ENCODE measurements at places on chromosomes 2 and 18.

GRCh38 chr2:54545702-54546450, 89.7 kb downstream of the SPTBN1 start:
- DNase-seq = no peak

GRCh38 chr18:55018602-55019001, 59.3 kb upstream of the CCDC68 start:
- DNase-seq = no peak

- no peak for DNase-seq
Observed at GRCh38 chr2:172613615-172614231, 57.8 kb downstream of the PDK1 start.

- no peak for DNase-seq
Observed at GRCh38 chr18:4146797-4147196, 308.3 kb downstream of the DLGAP1 start.

DNA sequence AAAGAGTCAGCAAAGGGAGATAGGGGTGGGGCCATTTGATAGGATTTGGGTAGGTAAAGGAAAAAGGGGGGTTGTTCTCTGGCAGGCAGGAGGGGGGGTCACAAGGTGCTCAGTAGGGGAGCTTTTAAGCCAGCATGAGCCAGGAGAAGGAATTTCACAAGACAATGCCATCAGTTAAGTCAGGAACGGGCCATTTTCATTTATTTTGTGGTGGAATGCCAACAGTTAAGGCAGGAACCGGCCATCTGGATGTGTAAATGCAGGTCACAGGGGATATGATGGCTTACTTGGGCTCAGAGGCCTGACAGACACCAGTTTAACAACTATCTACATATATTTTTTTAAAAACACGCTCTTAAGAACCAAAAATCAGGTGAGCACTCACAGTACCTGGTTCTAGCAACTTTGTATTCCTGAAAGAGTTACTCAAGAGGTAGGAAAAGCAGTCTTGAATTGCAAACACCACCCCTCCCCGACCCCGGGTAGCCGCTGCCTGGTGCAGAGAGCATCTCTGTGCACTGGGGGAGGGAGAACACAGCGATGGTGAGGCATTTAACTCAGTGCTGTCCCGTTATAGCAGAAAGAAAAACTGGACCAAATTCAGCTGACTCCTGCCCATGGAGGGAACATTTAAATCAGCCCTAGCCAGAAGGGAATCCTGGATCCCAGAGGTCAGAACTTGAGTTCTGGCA, 414.5 kb upstream of the KLHL29 start:
- DNase-seq = no peak

DNA sequence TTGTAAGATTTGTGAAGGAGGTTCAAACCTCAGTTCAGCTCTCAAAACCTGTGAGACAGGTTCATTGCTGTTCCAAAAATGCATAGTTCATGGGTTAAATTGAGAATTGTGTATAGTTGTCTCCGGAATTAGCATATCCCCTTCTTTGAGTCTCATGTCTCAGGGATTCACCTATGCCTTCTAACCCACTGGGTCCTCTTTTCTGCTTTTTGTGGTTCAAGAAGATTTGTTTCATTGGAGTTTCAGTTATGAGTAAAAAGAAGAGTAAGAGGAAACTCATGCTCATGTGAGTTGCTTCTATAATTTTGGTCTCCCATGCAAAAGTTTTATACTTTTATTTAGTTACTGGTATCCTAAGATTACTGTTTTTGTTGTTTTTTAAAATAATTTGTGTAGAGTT, 1219.8 kb upstream of the ZEB2 start:
- DNase-seq = no peak

DNA sequence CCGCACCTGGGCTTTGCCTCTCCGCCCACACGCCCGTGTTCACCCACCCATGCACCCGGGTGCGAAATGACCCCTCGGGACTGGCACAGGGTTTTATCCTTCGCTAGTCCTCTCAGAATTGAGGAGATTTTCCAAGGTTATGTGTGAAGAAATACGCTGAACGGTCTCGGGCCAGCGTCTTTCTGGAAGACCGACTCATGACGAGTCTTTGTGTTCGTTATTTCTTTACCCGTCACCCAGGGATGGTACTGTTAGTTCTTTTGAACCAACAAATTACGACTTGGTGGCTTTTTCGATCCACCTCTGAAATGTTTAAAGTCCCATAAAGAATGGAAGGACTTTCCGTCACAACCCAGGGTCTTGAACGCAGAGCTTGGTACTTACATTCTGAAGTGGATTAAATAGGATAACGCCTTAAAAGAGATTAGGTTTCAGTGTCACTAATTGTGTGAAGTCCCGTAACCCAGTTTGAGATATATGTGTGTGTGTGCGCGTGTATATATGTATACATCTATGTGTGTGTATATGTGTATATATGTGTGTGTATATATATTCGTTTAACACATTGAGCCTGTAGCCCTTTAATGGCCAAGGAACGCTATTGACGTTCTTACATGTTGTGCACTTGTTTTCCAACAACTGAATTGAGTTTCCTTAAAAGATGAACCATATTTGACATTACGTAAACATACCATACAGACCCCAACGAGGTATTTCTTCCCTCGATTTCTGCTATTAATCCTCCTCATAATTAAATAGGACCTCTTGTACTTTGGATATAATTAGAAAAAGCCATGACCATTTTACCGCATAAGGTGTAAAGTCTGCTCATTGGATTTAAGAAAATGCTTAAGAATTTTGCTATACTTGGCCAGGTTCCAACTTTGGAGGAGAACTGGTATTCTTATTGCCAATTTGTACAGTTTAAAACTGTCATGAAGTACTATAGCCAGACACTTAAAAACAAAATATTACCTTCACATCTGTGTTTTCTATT, 889 bp downstream of the ZC3H15 start:
- no peak for DNase-seq

DNA sequence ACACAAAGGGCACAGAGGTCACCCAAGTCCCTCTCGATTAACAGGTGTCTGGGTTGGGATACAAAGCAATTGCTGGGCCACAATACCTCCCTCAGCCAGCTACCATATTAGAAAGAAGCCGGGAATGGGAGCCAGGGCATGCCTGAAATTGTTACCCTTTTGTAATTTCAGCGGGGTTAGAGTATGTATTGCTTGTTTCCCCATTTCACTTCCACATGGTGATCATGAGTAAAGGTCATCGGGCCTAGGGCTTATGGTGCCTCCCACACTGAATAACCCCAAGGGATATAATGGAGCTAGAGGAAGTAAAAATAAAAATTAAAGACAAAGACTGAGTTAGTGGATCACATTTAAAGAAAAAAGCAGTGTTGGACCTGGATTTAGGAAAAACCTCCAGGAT, 437.2 kb upstream of the KLHL29 start:
- DNase-seq = no peak

- no peak for DNase-seq
Observed at GRCh38 chr2:217992061-217992460, 10.7 kb downstream of the TNS1 start.

DNA sequence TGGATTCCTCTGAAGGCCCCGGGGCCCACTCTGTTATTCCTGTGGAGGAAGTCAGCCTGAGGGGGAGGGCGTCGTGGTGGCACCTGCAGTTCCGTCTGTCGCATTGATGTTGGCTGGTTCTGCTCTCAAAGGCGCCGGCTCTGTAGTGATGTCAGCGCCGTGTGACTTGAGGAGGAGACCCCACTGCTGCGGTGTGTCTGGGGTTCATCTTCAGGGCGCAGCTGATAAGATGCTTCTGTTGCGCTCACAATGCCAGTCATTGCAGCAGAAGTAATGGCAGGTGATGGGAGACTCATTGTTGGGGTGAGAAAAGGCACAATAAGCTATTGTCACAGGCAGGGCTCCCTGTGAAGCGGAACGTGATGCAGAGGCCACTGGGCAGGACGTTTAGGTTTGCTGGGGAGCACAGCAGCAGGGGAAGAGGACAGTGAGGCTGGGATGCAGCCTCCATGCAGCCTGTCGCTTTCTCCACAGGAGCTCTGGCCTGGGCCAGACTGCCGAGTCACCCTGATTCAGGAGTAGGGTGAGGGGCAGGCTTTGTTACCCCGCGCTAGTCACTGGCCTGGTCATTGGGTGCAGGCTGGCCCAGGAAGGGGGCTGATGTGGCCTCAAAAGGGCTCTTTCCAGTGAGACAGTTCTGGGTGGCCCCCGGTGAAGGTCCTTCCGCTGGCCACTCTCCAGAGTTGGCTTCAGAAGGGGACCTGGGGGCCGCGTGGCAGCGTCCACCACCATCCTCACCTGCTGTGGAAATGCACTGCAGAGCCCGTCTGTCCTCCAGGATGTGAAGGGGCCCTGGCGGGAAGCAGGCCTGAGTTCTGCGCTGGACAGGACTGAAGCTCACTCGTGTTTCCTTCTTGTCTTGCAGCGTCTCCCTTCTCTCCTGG, 42.9 kb downstream of the SH3BP4 start:
- no peak for DNase-seq

DNA sequence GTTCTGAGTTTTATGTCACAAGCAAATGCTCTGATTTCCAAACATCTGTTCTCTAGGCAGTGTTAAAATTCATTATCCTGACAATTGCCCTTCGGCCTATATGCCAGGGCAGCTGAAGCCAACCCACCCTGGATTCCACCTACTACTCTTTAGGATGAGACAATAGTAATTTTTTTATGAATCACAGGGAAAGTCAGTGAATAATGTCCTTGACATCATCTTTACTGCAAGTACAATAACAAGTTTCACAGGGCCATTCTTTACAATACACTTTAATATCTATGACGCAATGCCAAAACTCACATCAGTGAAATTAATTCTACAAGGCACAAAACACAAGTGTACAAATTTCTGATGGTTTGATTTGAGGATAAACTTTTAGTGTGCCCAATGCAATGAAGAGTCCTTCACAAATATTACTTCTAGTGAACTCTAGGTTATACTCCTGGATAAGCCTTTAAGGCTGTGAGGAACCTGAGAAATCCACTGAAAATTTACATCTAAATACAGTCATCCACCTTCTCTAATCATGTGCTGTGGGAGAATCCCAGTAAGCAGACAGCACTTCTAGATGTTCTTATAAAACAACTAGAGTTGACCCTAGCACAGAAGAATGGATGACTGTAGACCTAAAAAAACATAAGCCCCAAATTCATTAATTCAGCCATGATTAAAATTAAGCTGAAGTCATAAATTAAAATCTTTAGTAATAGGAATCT, 77.3 kb upstream of the CTLA4 start:
- DNase-seq = no peak

DNA sequence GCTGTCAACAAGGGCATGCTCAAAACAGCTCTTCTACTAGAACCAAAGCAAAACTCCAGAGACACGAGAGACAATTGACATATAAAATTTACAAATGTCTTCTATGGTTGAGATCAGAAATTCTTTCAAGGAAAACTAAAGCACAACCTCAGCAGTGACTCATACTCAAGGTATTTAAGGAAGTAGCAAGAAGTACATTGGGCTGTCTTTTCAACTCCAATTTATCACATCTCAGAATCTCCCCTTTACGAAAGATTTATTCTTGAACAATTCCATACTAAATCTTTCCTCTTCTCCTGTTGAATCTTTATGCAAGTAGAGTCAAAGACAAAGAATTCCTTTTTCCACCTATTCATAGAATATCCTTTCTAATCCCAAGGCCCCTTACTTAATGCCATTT, 324.0 kb downstream of the IRS1 start:
- DNase-seq = no peak

DNA sequence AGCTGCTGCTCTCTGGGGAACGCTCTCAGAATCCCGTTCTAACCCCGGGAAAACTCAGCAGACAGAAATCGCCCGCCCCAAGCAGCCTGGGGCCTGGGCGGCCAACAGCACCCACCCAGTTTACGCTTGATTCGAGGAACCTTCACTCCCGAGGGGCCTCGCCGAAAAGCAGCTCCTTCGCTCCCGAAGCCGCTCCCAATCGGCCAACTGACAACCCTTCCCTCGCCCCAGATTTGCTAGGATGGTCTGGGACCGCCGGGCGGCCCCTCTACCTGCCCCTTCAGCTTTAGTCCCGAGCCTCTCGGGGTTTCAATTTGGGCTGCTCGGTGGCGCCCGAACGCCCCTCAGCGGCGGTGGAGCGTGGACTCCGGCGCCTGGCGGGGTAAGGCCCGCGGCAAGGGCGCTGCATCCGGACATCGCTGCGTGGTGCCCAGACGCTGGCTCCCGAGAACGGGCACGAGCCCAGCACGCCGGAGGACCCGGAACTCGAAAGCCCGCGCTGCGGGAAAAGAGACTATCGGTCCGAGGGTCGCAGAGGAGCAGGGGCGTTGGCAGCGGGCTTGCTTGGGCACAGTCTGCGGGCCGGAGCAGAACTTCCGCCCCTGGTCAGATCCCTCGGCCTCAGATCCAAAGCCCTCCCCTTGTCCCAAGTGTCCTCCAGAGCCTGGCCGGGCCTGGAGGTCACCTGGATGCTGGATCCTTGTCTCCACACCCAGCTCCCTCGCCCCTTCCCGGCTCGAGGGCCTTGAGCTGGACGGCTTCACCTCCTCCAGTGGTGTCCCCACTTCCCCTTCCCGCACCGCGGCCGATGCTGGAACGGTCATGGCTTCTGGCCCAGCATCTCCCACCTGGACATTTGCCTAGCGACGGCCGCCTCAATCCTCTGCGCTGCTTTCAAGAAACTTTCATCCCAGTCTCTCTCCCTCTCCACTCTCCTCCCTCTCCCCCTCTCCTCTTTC, 3.0 kb upstream of the OTX1 start:
- DNase-seq = no peak

- no peak for DNase-seq
Observed at GRCh38 chr18:47265197-47265596, 13.7 kb upstream of the SKOR2 start.

DNA sequence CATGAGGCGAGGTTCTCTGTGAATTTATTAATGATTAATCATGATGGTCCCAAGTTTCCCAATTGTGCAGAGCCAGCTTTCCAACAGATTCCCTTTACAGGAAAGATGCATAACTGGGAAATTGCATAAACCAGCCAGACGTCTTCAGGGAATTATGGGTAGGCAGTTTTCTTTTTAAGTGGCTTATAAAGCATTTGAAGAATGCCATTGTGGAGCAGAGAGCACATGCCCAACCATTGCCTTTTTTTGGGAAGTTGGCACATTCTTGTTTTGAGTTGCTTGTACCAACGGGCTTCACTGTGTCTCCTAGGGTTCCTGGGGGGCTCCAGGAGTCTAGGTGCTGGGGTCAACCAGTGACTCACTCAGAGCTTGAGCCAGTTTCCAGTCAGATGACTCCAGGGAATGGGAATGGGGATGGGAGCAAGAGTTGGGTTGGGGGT, 231.7 kb upstream of the FOSL2 start:
- DNase-seq = no peak

GRCh38 chr2:218289639-218290315, 2.5 kb downstream of the TMBIM1 start:
- no peak for DNase-seq

- DNase-seq = no peak
Observed at GRCh38 chr2:190432567-190433231, 24.5 kb downstream of the MFSD6 start.

- no peak for DNase-seq
Observed at GRCh38 chr2:171146633-171147032, 14.1 kb downstream of the TLK1 start.

- DNase-seq = no peak
Observed at GRCh38 chr18:6537475-6537874, 122.8 kb upstream of the L3MBTL4 start.

DNA sequence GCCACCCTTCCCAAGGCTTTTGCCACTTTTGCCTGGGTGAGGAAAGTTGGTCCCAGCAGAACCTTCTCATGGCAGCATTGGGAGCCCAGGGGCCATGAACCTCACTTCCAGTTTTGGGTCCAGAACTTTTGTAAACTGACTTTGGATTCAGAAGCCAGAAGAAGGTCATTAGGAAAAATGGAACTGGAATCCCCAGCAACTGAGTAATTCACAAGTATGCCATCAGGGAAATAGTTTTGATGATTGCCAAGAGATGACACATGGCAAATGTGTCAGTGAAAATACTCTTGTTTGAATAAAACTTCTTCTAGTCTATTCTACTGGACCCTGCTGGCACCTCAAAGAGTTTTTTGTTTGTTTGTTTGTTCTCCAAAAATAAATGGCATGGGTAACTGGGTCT, 203.7 kb downstream of the SETBP1 start:
- DNase-seq = no peak

Measured in CD4-positive, alpha-beta T cell treated with Interferon alpha-2 for 1 hour (primary cell).